ENCODE measurements at places on chromosomes 2 and 18.

DNA sequence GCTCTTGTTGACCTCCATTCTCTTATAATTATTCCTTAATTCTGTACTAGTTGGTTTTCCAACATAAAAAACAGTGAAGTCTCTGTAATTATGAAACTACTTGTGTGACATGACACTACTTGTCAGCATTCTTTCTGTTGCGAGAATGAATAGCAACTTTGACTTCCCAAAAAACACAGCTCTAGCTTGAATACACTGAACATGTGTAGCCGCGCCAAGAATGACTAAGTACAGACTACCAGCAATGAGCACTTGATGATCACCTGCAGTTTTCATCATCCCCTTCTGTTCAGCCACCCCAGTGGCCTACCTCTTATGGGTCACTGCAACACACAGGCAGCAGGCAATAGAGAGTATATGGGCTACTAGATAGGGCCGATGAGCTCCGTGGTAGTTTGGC, 229.3 kb downstream of the TGIF1 start:
- no peak for DNase-seq

DNA sequence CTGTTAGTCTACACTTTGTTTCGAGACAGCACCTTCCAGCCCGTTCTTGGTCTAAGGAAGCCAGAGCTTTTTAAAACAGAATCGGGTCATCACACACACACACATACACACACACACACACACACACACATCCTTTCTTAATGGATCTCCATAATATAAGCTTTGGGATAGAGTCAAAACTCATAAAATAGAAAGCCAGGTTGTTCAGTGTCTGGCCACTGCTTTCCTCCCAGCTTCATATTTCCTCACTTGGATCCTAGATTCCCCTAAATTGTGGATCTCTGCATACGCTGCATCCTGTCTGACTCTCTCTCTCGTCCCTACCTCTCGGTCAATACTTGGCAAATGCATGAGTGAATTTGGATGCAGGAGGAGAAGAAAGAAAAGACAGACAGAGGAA, 120.5 kb upstream of the SLC14A2 start:
- DNase-seq: no peak

DNA sequence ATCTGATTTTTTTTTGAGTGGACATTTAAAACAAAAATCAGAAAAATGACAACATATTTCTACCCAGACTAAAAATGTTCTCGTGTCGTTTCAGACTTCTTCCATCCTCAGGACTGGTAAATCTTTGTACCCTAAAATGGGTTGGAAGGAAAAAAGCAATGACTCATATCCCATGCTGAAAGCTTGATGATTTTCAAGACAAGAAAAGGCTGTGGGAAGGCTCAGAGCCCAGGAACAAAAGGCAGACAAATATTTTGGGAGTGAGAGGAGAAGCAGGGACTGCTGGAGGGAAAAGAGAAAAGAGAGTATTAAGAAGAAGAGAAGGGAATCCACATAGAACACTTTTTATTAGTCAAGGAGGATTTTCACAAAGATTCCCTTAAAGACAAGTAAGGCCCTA, 77.1 kb upstream of the CTAGE1 start:
- no peak for DNase-seq

DNA sequence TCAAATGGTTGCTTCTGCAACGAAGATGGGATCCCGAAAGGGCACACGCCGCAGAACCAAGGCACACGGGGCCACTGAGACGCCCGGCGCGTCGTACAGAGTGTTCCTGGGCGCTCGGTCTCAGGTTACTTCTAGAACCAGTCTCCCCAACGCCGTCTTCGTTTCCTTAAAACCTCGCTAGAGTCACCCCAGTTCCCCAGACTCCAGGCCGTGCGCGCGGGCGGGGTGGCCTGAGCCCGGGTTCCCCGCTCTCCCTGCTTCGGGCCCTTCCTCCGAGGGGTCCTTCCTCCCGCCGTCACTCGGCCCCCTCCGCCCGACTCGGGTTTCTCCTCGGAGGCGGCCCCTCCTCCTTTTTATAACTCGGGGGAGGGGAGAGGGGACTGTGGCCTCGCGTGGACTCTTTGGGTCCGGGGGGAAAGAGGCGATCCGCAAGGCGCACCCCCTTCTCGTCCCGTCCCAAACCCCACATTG, 774 bp upstream of the FZD7 start:
- DNase-seq: peak; percentile 6

DNA sequence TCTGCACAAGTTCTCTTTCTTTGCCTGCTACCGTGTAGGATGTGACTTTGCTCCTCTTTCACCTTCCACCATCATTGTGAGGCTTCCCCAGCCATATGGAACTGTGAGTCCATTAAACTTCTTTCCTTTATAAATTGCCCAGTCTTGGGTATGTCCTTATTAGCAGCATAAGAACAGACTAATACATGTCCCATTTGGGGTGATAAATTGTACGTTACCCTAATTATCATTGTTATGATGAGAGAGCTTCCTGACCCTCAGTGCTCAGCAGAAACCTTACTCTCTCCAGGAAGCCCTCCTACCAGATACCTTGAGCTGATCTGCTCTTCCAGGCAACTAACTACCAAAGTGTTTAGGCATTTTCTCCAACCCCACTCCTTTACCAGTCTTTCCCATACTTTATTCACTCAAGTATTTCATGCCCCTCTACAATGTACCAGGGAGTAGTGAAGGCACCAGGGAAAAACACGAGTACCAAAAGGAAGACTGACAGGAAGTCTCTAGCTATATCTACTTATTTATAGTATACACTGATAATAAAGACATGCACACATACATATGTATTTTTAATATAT, 196.2 kb downstream of the MYCN start:
- DNase-seq: no peak

- DNase-seq: no peak
Observed at GRCh38 chr2:190802626-190803209, 77.9 kb upstream of the GLS start.

DNA sequence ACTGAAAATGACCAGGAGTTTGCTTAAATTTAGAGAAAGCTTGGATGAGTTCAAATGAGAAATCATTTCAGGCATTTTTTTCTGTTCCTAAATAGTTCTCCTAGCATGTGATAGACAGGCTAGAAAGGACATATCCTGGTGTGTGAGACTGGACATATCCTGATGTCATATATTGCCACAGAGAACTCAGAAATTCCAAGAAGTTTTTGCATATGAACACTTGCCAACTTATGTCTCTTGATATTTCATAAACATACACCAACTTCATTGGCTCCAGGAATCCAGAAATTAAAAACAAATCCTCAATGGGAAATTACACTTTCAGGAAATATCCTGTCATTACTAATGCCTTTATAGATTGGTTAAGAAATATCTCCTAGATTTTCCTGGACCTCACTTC, 2.9 kb upstream of the SERPINB4 start:
- no peak for DNase-seq

GRCh38 chr2:217075268-217076057, 215.6 kb upstream of the TNP1 start:
- DNase-seq: no peak

GRCh38 chr2:217258170-217258569, 398.3 kb upstream of the TNP1 start:
- no peak for DNase-seq
